A549 treated with GW870086 at 1 μM for 4 hours (cell line): ENCODE measurements at places on chromosomes 16 and 17. TPM values are rescaled to one million over a fixed set of nuclear protein-coding genes. Genes with fewer than 3 reads are reported as not detected.

Gene DUS2
- 15.1 to 17.6 TPM (median 16.6 TPM) in 5 replicates for total RNA-seq

Gene CEP295NL
- 0.15 to 0.57 TPM (median 0.34 TPM) in 5 replicates for total RNA-seq

Gene MYO15B
- 38.8 to 59.9 TPM (median 49.7 TPM) in 5 replicates for total RNA-seq

Gene NLRC3
- 0.03 to 0.15 TPM in 2 of 5 replicates, not detected in the others for total RNA-seq

Gene CCL1
- total RNA-seq = not detected in 5 replicates

Gene TMEM100
- total RNA-seq = not detected in 5 replicates

Gene LLGL1
- 11.9 to 16.5 TPM (median 14.9 TPM) in 5 replicates for total RNA-seq

Gene TNP2
- total RNA-seq = not detected in 5 replicates

Gene TGFB1I1
- 42.6 to 65.2 TPM (median 48.3 TPM) in 5 replicates for total RNA-seq

Gene SP6
- total RNA-seq = 3.4 to 4.4 TPM (median 4.1 TPM) in 5 replicates

Gene PRSS21
- total RNA-seq = 0.15 TPM in 1 of 5 replicates, not detected in the others
